ENCODE measurements at places on chromosomes 1 and 21.

- no peak for DNase-seq
Measured at GRCh38 chr1:202362212-202362611, 13.7 kb downstream of the PPP1R12B start.

DNA sequence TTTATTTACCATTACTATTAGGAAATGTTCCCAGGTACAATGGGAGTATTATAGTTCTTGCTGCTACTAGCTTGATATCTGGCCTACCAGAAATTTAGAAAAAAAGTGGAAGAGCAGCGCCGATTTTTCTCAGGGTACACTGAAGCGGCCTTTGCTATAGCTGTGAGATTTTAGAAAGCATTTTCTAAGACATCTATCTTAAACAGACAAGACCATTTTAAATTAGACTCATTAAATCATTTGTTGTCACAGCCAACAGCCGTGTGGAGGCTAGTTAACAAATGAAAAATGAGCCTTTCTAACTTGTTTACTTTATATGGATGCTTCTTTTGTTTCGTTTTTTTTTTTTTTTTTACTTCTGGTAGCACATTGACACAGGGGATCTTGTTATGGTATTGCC lies 183.2 kb upstream of the ZRANB2 start:
- no peak for DNase-seq

DNA sequence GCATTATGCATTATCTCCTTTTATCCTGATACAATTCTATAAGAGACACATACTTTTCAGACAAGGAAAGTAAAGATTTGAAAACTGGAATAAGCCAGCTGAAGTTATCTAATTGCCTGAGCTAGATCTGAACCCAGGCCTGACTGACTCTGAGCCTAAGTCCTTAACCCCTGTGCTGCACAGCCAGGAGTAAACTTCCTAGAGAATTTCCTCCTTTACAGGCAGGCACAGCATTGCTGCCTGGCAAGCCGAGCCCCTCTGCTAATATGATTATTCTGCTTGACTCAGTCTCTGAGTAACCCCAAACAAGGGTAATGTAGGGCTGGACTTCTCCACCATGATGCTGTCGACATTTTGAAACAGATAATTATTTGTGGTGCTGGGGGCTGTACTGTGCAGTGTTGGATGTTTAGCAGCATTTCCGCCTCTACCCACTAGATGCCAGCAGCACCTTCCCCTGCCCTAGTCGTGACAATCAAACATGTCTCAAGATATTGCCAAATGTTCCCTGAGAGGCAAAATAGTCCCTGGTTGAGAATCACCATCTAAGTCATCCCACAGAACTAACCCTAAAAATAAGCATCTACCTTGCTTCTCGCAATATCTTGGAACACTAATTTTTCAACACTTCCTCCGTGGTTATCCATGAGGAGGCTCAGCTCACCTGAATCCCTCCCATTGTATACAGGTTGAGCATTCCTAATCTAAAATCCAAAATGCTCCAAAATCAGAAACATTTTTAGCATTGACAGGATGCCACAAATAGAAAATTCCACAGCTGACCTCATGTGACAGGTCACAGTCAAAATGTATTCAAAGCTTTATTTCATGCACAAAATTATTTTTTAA lies 18.5 kb downstream of the CAMK1G start:
- DNase-seq, result peak; percentile 60

DNA sequence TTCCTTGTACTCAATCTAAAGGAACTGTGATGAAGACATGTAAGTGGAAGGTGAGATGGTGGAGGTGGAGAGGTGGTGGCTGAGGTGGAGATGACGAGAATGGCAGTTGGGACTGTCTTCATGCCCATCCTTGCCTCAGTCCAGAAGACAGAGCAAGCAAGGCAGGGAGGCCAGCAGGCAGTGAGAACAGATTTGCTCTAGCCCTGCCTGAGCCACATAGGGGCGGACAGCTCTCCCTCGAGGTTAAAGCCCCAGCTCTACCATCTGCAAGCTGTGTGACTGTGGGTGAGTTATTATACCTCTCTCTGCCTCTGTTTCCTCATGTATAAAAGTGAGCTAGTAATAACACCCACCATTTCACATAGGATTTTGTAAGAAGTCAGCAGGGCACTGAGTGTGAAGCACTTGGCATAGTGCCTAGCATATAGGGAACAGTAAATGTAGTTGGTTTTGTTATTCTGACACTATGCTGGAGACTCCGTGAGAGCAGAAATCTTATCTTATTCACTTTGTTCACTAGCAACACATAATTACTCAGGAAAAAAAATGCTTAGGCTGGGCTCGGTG lies 4.8 kb upstream of the FAM110D start:
- DNase-seq, result no peak

GRCh38 chr1:73868810-73869336 lies 329.1 kb downstream of the LRRIQ3 start:
- DNase-seq, result no peak

Measured in Kasumi-1 (cell line).